ENCODE measurements at places on chromosomes 5 and 9.

GRCh38 chr5:36481454-36482120 lies 124.8 kb upstream of the SLC1A3 start:
- ATAC-seq, result no peak

- peak; percentile 15 for ATAC-seq
These were observed 75.3 kb upstream of the TBCA start for GRCh38 chr5:77851176-77852067.

DNA sequence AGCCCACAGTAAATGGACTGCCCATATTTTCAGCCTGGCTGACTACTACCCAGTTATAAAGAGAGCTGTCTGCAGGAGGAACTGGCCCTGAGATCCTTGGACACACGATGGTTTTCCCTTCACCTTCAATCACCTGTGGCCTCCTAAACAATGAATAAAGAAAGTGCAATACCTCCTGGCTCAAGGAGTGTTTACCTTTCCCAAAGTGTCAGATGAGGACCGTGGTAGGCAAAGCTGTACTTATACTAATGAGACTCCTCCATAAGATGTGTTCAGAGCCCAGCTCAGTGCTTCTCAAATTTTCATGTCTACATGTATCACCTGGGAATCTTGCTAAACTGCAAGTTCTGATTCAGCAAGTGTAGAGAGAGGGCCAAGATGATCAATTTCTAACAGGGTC lies 284.5 kb upstream of the VLDLR start:
- ATAC-seq, result no peak

DNA sequence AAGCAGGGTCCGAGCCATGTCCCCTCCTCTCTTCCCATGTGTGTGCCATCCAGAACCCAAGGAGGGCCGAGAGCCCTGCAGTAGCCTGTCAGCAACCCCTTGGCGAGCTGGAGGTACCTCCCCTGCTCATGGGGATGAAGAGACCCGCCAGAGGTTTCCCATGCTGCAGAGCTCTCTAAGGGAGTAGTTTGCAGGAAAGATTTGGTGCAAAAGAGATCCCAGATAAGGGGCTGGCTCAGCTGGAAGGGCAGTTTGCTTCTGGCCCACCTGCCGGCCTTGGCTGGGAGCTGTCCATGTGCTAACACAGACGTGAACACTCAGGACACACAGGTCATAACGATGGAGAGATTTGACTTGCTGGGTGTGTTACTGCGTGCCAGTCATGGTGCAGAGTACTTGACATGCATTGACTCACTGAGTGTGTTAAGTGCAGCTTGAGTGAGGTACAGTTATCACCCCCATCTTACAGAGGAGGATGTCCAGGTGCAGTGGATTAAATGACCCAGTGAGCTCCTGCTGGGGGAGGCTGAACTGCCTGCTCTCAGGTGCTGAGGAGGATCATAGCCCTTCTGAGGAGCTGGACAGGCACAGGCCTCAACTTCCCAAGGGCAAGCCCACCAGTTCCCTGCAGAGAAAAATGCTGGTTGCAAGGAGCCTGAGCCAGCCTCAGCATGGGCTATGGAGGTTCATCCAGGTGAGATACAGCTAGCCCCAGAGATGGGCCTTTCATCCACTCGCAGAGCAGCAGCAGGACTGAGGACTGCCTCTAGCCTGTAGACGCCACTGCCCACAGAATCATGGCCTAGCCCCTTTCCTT lies 6.3 kb upstream of the SLC25A48 start:
- no peak for ATAC-seq

DNA sequence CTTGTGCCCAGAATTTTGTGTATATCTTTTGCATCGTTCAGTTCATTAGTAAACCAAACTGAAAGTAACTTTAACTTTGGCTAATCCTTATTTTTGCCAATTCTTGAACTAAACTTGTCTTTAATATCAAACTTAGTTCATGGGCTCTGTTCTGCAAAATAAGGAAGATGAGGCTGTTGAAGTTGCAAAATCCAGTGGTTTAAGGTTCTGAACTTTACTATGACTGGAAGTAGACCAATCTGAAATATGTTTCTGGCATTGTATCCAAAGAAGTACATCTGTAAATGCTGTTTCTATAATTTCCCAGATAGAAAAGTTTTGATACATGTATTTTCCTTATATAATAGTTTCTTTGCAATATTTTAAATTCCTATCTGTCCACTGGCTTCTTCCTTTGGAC lies 238.1 kb downstream of the CETN3 start:
- ATAC-seq, result no peak

- ATAC-seq, result no peak
These were observed 17.6 kb upstream of the NANS start for GRCh38 chr9:98038958-98039357.

DNA sequence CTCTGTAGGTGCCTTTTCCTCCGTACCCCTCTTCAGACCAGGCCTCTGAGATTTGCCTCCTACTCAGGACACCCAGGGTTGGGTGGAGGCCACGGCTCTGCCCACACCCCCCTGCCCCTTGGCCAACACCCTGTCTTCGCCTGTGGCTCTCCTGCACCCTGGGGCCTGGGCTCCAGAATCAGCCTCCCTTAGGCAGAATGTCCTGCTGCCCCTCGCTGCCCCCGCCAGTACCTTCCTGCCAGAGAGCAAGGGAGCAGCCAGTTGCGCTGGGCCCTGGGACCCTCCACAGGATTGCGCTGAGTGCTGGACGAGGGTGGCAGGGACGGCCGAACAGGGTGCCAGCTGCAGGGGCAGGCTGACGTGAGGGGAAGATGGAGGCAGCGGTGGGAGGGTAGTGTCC lies 53.5 kb downstream of the COL5A1 start:
- ATAC-seq, result no peak
